OCI-LY7 (cell line): ENCODE measurements at places on chromosomes 1 and 21. TPM values are rescaled to one million over a fixed set of nuclear protein-coding genes. Genes with fewer than 3 reads are reported as not detected.
A peak's percentile ranks its signal among the peaks of the same experiment; 100 is the strongest.

DNA sequence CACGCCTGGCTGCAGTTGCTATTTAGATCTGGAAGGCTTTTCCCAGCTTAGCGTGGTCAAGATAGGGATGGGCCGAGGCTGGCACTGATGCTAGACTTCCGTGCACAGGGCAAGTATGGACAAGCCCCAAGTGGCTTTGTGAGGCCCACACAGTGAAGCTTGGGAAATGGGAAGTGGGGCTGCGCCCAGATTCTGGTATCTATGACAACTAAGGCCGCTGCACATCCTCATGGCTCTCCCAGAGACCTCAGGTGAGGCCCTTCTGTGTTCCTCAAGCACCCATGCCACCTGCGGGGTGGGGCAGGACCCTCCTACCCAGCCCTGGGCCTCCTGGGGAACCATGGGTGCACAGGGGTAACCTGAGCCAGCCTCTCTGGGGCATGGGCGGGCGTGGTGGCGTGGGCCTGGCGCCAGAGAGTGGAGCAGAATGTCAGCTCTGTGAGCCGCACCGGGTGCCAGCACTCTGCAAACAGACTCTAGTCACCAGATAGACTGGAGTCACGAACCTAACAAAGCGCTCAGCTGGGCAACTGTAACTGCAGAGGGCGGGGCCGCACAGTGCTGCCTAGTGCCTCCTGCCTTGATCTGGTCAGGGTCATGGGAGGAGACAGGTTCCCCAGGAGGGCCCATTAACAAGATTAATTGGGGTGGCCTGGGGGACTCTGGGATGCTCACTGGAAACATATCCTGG is 46.4 kb downstream of the ELF3 start:
- DNase-seq = no peak

Gene WLS
- total RNA-seq = 0.31 TPM in 1 of 2 replicates, not detected in the other

Gene SUCO
- total RNA-seq = 42.3 and 45.0 TPM in 2 replicates

Gene PCSK9
- not detected in 2 replicates for total RNA-seq

Gene CDCA8
- 111 and 126 TPM in 2 replicates for total RNA-seq

- no peak for DNase-seq
Measured at GRCh38 chr1:22592919-22593790, 29.9 kb downstream of the EPHA8 start.

Gene REN
- not detected in 2 replicates for total RNA-seq

Gene ZNF644
- 65.1 and 71.1 TPM in 2 replicates for total RNA-seq

Gene KCNQ4
- total RNA-seq = 0.37 and 0.49 TPM in 2 replicates

- no peak for DNase-seq
Measured at GRCh38 chr1:205020466-205020865, 22.5 kb upstream of the CNTN2 start.

- no peak for DNase-seq
Measured at GRCh38 chr1:97833881-97834280, 87.0 kb downstream of the DPYD start.

GRCh38 chr1:34055818-34056217 is 109.2 kb downstream of the CSMD2 start:
- DNase-seq = no peak

- DNase-seq = no peak
Measured at GRCh38 chr1:236172041-236172579, 29.8 kb downstream of the GPR137B start.

DNA sequence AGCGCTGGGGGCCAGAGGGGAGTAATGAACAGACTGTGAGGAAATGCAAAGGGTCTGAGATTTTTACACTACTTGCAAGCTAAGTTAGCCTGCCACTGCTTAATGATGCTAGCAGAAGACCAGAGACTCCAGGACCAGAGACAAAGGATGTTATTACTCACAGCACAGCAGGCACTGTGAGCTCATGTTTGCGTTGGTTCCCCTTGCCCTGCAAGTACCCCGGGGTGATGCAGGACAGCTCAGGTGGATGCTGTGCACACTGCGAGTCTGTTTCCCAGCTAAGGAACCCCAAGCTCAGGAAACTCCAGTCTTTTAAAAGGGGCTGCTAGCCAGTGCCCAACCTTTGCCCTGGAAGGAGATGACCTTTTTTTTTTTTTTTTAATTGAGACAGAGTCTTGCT is 1.2 kb downstream of the FHAD1 start:
- no peak for DNase-seq

DNA sequence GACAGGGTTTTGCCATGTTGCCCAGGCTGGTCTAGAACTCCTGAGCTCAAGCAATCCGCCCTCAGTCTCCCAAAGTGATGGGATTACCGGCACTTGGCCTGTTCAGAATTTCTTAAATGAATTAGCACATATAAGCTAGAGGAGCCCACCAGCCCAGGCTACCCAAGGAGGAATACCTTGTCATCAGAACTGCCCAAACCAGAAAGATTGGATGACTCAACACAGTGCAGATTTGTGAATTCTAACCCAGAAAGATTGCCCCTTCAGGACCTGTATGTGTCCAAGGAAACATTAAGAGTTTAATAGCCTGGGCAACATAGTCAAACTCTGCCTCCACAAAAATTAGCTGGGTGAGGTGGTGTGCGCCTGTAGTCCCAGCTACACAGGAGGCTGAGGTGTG is 14.0 kb upstream of the LIN9 start:
- no peak for DNase-seq

Gene RPTN
- total RNA-seq = not detected in 2 replicates

Gene CNIH3
- total RNA-seq = 0.83 and 1.9 TPM in 2 replicates

- DNase-seq = peak; percentile 92
Measured at GRCh38 chr1:9823943-9824701, at the start of gene CLSTN1. CLSTN1 (minus strand) TSS chr1:9823965; CDS start chr1:9823733, 232 bp downstream.

Gene PKLR
- 0.18 and 0.51 TPM in 2 replicates for total RNA-seq

DNA sequence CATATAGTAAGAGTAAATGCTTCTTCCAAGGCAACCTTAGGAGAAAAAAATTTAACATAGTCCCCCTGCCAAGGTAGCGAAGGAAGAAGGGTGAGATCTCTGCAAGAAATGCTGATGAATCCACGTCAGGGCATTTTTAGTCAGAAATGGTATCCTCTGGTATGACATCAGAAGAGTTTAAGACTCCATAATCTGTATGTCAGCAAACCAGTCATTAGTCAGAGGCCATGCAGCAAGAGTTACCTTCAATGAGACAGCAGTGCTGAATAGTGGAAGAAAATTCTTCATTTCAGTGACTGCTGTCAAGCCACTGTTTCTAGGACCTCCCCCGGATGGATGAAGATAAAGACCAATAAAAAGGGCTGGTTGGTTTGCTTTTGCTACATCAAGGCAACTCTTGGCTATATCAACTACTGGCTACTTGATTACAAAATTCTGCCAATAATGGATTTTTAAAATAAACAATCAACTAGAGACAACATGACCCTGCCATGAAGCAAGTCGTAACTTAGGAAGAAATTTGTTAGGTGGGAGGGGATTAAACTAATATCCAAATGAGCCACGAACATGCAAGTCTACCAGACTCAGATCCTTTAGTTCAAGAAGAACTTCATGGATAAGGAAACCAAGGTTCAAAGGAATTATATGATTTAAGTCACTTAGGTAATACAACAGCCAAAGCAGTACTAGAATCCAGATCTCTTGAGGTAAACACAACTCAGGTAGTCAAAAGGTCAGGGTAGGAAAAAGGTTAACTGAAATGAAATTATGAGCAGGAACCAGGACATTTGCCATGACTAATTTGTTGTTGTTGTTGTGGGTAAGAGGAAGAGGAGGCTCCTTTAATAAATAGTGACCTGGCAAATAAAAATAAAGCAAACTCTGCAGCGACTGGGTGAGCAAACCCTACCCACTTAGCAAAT is 25.6 kb upstream of the GUCA2A start:
- no peak for DNase-seq

Gene AMY1C
- total RNA-seq = not detected in 2 replicates

GRCh38 chr1:201362906-201363305 is 14.6 kb downstream of the TNNT2 start:
- no peak for DNase-seq

DNA sequence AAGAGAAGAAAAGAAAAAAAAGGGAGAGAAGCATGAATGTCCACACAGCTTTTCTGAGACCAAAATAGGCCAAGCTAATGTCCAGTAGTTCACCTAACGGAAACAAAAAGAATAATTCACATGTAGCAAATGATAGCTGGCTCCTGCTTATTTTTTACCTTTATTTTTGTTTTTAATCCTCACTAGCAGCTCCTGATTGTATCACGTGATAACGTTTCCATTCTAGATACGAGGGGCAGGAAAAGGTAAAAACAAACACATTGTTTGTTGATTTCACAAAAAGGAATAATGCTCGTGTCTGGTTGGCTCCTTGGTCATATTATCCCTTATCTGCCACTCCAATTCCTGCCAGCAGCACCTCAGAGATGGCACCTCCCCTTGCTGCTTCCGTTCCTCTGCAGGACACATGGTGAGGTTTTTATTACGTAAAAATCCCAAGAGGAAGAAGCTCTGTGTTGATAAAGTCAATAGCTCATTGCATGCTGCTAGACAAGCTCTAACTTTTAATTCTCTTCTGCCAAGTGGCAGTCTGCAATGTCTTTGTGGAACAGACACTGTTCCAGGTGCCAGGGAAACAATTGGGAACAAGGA is 201.7 kb downstream of the CRB1 start:
- DNase-seq = no peak
